Stimulated activated CD4-positive, alpha-beta T cell treated with anti-CD3 and anti-CD28 coated beads, Interleukin-12 subunit alpha, Interleukin-12 subunit beta, amount 100 ng/mL, for 4 hours (primary cell): ENCODE measurements at places on chromosomes 16 and 17.

DNA sequence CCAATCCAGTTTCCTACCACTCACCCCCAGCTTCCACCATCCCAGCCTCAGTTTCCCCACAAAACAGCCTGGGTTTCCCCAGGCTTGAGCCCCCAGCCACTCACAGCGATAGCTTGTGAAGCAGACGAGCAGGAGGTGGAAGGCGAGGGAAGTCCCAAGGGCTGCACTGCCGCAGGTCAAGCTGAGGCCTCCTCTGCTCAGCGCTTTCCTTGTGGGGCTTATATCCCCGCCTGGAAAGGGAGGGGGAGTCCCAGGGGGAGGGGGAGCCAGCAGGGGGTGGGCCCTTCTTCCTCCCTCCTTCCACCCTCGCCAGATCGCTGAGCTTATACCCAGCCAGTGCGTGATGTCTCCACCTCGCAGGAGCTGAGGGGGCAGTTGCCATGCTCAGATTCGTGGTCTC lies at the start of gene PYY:
PYY (minus strand) TSS at position 195 of the 400 bp plus-strand sequence. CDS start 457 bp downstream, outside the sequence.
- no peak for DNase-seq

DNA sequence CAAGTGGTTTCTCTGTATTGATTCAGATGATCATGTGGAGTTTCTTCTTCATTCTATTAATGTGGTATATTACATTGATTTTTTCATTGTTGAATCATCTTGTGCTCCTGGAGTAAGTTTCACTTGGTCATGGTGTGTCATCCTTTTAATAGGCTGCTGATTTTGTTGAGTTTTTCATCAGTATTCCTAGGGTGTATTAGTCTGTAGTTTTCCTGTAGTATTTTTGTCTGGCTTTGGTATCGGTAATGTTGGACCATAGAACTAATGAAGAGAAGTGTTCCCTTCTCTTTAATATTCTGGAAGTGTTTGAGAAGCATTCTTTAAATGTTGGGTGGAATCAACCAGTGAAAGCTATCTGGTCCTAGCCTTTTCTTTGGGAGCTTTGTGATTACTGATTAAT lies 99.0 kb downstream of the OMG start:
- no peak for DNase-seq

GRCh38 chr16:79329166-79329521 lies 271.4 kb downstream of the MAF start:
- no peak for DNase-seq

GRCh38 chr17:73815474-73815873 lies 171.2 kb upstream of the SDK2 start:
- no peak for DNase-seq

GRCh38 chr17:38425744-38426143 lies 2.5 kb upstream of the ARHGAP23 start:
- no peak for DNase-seq

DNA sequence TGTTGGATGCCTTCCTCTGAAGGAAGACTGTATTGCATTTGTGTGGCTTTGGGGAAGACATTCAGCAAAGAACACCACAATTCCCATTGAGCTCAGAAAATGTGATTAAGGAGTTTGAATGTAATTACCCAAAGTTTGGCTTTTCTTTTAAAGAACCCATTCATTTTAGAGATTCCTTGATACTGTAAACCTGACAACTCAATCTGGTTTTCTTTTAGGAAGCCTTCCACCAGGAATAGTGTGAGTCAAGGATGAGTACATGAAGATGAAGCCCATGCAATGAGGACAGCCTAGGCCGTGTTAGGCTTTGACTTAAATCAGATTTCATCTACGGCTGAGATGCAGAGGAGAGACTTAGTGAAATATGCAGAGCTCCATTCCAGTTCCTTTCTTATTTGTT lies 271.7 kb upstream of the TBX2 start:
- no peak for DNase-seq

- no peak for DNase-seq
Observed at GRCh38 chr17:13337864-13338371, 263.8 kb downstream of the HS3ST3A1 start.

DNA sequence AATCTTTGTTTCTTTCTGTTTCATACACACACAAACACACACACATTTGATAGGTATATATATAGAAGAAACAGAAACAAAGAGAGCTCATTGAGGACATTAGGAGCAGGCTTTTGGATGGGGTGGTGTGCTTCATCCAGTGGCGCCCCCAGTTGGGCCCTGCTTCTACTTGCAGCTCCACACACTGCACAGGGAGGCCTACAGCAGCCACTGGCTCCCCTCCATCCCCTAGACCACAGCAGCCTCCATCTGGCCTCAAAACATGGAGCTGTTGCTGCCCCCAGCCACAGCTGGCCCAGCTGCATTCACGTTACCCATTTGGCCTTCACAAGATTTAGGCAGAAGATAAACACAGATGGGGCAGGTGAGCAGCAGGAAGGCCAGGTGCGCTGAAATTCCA lies 33.1 kb upstream of the NF1 start:
- DNase-seq: no peak

DNA sequence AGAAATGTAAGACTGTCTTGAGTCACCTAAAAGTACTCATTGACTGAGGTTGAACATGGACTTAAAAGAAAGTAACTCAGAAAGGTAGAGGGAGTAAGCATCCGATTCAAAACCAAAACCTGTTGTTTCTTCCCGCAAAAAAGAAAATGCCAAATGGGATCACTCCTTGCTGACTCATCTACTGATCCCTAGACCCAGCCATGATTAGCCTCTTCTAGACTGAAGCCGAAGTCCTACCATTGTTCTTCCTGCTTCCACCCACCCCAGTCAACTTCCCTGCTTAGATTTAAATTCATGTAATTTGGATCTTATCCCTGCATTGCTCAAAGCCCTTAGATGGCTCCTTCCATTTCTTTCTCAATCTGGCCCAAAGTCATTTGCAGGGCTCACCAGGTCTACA lies 760.5 kb upstream of the SOX9 start:
- DNase-seq: no peak

DNA sequence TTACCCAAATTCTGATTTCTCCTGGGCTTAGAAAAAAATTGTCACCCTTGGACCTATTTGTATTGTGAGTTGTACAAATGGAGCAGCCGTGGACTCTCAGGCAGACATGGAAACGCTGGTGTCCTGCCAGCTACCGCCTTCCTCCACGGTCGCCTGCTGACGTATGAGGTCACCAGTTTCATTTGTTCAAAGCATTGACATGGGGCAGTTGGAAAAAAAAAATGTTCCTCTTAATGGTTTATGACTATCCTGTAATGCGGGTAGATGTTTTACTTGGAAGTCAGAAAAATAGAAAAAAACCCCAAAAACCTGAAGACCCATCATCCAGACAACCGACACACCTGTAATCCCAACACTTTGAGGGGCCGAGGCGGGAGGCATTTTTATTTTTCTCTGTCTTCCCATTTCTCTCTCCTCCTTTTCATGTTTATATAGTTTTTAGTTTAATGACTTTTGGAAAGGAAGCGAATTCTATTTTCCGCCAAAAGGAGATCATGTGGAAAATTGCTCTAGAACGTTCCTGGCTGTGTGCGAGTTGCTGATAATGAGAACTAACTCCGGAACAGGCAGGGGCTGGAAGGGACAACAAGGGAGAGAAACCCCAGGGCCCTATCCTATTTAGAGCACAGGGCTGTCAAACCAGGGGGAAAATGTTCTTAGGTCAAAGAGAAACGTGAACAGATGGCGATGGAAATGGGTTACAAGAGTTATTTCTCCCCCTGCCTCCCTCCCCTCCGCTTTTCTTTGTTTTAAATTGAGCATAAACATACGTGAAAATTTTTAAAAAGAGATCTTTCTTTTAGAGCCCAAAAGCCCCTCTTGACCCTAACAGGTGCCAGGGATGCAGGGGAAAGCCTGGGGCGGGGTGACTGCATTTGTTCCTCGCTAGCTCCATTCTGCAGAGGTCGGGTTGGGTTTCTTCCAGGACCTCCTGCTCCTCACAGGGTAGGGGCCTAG lies 13.7 kb downstream of the DNAH17 start:
- DNase-seq: no peak

- no peak for DNase-seq
Observed at GRCh38 chr17:2510559-2510958, 1.1 kb downstream of the METTL16 start.

- DNase-seq: no peak
Observed at GRCh38 chr17:82055965-82056728, 4.4 kb downstream of the GPS1 start.

GRCh38 chr16:78543023-78543422 lies 443.6 kb downstream of the WWOX start:
- no peak for DNase-seq

GRCh38 chr17:58677194-58677880 lies 14.5 kb downstream of the TEX14 start:
- no peak for DNase-seq

DNA sequence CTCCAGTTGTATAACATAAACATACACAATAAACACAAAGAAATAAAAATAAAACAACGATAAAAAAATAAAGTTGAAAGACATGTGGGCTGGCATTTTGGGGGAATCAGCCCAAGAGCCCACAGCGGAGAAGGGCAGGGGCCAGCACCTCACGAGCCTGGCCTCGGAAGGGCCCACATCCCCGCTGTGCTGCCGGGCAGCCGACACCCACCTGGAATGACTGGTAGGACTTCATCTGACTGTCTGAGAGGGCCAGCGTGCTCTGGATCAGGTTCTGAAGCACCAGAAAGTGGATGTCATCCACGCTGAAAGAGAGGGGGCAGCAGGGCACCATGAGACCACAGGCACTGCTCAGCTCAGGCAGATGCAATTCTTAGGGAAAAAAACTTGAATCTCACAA lies 73.5 kb downstream of the GTF3C1 start:
- DNase-seq: no peak

DNA sequence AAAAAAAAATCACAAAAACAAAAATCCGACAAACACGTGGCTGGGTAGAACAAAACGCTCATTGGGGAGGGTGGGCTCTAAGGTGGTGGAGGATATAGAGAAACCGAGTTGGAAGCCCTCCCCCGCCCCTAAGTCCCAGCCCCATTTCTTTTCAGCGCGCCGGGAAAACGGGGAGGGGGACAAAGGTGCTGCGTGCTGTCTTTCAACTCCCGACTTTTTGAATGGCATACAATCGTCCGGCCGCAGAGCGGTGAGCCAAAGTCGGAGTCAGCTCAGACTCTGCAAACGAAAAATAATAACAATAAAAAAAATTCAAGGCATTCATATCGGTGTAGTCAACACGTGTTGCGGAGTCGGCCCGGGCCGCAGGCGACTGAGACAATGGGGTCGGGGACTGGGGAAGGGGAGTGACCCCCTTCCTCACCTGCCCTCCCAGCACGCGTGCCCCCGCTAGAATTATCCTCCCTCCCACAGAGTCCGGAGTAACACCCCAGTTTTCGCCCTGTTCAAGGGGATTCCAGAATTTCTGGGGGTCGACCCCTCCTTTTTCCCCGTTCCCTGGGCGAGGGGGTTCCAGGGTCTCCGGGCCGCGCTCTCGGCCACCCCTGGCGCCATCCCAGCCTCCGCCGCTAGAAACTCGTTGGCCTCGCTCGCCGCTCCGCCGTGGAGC lies 1.7 kb upstream of the IGF2BP1 start:
- no peak for DNase-seq
